ENCODE measurements at places on chromosomes 1 and 21.

GRCh38 chr1:219883400-219884332, 44.7 kb downstream of the SLC30A10 start:
- no peak for DNase-seq

- DNase-seq: peak; percentile 23
Measured at GRCh38 chr1:173420330-173420806, 56.8 kb upstream of the PRDX6 start.

GRCh38 chr21:35059742-35060141, 10.6 kb upstream of the RUNX1 start:
- DNase-seq: no peak

DNA sequence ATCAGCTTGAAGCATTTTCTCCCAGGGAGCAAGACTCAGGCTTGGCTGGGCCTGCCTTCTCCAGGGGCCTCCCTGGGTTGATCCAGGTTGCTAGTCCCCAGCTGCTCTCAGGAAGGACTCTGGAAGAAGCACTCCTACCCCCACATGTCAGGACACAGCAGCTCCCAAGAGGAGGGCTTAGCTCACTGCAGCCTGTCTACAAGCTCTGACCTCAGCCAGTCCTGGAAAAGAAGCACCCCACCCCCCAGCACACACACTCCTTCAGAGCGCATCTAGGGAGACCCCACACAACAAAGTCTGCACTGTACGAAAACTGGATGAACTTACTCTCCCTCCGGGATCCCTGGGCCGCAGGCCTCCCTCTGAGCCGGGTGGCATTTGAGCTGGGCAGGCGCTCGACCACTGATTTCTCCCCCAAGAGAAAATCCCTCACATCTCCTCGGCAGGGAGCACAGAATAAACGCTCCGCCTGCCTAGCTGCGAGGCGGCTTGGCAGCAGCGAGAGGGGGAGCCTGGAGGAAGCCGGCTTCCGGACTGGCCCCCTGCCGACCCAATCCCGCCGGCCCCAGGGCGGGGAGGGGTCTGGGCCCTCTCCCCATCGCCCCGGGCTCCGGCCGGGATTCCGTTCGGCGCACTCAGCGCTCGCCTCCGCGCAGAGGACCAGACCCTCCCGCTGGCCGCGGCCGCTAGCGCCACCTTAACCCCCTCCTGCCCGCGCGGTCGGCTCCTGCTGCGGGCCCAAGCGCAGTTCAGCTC, at the start of gene KCNA2:
KCNA2 (minus strand) TSS at position 458 of the 756 bp plus-strand sequence. CDS start 1,576 bp downstream, outside the sequence.
- no peak for DNase-seq

DNA sequence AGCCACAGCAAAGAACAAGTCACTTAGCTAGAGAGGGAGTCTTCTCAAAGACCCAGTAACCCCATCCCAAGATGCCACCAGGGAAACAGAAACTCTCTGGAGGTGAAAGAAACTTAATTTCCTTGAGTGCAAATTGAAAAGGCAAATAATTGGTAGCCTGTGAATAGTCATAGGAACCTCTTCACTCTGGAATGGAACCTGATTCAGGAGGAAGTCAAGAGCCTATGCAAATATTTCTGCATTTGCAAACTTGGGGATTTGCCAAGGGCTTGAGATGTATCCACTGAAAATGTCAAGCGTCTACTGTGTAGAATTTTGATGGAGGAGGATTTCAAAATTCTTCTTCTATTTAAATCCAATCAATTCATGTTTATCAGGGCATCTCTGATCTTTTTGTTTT, 5.7 kb downstream of the HIVEP3 start:
- DNase-seq: no peak

- DNase-seq: peak; percentile 24
Measured at GRCh38 chr1:64864018-64864940, 102.1 kb downstream of the JAK1 start.

DNA sequence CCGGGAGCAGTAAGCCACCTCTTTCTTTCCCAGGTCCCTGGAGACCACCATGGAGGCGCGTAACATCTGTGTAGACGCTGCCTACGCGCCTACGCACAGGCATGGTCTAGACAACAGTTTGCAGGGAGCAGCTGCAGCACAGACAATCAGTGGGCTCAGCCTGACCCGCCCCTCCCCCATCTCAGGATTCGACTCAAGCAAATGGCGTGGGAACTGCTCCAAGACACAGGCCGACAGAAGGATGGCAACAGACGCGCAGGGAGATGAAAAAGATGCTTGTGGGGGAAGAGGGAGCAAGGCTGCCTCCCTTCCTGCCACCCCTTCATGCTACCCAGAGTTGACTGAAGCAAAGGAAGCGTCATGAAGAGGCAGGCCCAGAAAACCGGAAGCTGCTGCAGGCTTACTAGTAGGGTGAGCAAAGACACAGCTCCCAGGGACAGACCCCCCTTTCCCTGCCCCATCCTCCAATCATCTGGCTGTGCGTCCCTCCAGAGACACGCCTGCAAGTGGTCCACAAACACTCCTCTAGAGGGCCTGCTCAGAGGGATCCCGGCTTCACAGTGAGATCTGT, 19.5 kb downstream of the STK40 start:
- DNase-seq: peak; percentile 17

GRCh38 chr1:41344708-41345159, 16.5 kb upstream of the FOXO6 start:
- DNase-seq: no peak

DNA sequence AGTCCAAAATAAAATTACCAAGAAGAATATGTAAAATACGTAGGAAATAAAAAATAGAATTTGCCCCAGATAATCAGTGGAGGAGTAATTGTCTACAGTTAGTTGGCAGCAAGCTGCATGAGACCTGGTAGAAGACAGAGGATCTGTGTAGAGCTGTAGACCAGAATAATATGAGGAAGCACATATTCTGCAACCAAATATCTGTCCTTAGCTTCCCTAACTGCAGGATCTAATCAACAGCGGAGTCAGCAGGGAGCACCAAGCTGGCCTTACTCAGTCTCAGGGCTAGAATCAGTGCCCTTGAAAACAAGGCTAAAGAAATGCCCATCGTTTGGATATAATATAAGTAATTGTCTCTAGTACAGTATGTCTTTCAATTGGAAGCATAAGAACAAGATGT, 6.1 kb upstream of the GCSAML start:
- DNase-seq: no peak

- peak; percentile 26 for DNase-seq
Measured at GRCh38 chr1:21508580-21509350, 458 bp upstream of the ALPL start.

DNA sequence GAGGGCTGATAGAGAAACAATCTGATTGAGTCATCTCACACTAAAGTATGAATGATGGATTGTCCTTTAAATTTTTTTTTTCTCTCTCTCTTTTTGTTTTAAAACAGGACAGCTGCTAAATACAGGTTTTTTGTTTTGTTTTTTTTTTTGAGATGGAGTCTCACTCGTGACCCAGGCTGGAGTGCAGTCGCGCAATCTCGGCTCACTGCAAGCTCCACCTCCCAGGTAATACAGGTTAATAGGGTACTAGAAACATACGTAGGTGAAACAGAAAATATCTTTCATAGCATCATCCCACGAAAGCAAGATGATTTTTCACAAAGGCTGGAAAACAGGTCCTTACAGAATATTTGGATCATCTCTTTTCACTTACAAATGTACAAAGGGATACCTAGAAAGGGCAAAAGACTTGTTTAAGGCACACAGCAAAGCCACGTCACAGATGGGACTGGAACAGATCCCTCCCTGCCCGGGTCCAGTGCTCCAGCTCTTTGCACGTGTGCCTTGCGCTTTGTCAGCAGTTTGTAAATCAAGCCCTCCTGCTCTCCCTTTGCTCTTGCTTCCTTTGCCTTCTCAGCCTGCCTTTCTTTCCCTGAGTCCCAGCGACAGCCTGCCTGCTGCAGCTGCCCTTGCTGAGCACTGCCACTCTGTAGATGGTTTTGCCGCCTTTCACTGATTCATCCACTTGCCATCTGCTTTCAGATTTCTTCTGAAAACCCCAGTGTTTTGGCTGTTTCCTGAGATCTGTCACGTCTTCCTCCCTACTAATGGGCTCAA, 171.3 kb upstream of the BEND5 start:
- no peak for DNase-seq

GRCh38 chr1:43705334-43705733, 2.0 kb upstream of the ST3GAL3 start:
- DNase-seq: no peak

DNA sequence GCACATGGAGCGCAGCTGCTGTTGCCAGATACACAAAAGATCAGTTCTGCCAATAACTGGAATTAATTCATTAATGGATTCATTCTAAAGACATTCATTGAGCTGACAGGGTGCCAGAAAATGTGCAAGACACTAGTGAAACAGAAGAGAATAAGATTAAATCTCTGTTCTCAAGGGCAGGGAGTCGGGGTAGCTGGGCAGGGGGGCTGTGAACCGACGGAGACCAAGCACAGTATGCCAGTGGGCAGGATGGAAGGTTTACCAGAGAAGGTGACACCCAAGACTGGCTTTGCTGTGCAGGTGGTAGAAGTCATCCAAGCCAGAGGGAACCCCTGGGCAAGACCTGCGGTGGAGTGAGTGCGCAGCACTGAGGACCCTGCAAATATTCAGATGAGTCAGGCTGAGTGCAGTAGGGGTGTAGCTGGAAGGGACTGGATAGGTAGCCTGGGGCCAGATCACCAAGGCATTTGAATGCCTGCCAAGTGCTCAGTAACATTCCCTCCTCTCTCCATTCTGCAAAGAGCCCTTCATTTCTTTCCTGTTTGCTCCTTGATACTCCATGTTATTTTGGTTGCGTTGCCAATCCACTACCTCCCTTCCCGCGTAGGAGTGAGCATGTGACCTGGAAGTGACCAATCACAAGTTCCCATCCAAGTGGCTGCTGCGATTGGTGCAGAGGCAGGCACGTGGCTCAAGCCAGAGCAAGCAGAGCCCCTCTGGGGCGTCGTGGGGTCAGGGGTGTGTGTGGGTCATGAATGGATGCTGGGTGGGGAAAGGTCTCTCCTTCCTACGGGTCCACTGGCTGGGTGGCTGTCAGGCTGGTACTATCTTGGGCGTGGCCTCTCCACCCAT, 413.1 kb downstream of the PTPRU start:
- DNase-seq: no peak

DNA sequence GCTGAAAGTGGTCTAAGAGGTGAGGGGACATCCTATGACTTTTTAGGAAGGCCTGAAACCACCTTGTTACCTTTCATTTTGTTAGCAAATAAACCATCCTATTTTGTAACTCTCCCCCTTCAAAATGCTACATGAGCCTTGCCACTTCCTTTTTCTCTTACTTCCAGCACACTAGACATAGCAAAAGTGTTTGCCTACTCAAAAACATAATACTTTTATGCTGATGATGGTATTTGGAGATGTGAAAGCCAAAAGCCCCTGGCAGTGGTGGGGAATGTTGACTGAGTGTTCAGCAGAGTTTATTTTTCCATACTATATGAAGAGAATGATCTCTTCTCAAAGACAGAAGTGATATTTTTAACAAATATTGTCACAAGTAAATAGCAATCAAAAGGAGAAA, 134.2 kb downstream of the EDEM3 start:
- no peak for DNase-seq

DNA sequence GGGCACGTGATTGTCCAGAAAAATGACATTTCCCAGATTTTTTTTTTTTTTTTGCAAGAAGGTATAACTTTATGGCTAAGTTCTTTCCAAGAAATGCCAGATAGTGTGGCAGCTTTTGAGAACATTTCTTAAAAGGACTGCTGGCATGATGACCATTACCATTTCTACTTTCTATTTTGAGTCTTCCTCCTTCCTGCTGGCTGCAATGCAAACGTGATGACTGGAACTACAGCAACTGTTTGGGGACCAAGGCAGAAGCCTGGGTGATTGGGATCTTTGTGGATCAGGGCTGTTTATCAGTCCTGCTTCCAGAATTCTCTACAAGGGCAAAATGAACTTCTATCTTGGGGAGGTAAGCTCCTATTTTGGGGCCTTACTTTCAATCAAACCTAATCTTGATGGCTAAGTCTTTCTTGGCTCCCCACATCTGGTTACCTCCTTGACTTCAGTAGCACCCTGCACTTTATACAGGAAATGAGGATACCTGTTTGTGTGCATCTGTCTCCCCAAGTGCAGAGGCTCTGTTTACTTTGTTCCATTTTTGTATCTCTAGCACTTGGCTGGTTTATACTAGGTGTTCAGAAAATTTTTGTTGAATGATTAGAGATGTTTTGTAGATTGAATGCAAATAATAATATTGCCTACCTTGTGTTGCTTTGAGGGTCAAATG, 3.7 kb upstream of the DDX20 start:
- no peak for DNase-seq

DNA sequence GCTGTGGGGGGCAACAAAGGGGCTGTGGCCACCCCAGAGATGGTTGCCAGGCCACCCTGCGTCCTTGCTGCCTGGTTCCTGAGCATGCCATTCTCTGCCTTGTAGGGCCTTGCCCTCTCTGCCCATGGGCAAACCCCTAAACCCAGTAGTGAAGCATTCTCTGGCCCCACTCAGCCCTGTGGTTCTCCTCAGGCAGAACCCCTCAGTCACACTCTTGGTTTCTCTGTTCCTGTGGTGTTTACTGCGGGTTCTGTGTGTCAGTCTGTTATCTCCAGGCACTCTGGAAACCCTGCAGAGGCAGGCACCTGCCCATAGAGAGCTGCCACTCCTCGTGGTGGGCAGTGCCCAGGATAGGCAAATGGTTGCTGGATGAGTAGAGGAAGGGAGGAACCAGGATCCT, 41.1 kb upstream of the IL19 start:
- no peak for DNase-seq

GRCh38 chr1:12380326-12381249, 150.8 kb downstream of the VPS13D start:
- no peak for DNase-seq
